Brain pericyte (primary cell): ENCODE measurements at places on chromosomes 7 and 10.

- DNase-seq, result no peak
These were observed 310.2 kb downstream of the TNS3 start for GRCh38 chr7:47271749-47272148.

- no peak for DNase-seq
These were observed 41.7 kb upstream of the RBM33 start for GRCh38 chr7:155602750-155603149.

GRCh38 chr10:59272061-59272460 is 90.3 kb downstream of the FAM13C start:
- no peak for DNase-seq

- DNase-seq, result no peak
These were observed 9.2 kb downstream of the NPFFR1 start for GRCh38 chr10:70274643-70275042.

GRCh38 chr10:119567978-119568377 is 25.5 kb upstream of the RGS10 start:
- DNase-seq, result no peak

GRCh38 chr10:100999742-101000126 is at the start of gene LZTS2:
LZTS2 (plus strand) TSS chr10:100999808; CDS start chr10:101002539, 2,731 bp downstream.
- DNase-seq, result no peak

DNA sequence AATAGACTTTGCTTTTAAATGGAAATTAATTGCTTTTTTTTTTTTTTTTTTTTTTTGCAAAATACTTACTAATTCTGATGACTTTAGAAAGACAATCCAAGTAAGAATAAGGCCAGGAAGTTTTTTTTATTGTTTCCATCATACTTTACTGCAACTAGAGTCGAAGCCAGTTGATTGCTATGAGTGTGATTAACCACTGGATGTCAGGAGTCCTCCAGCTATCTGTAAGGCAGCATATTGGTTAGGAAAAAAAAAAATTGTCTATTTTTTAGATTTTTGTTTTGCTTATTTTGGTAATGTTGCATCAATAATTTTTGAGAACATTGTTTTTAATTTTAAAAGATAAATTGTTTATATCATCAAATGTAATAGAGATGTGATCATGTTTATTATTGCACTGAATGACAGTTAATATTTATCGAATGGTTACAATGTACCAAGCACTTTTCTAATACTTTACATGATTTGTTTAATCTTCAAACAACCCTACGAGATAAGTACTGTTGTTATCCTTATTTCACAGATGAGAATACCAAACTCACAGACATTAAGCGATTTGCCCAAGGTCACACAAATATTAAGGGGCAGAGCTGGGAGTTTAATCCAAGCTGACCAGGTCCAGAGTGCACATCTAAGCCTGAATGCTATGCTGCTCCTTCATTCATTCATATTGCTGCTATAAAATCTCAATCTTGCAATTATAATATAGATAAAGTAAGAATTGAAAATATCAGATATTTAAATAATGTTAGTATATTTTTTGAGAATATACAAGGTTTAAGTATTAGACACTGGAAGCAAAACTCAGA is 19.9 kb upstream of the LMOD2 start:
- no peak for DNase-seq

GRCh38 chr7:159191236-159191635 is 46.6 kb upstream of the VIPR2 start:
- DNase-seq, result no peak

- no peak for DNase-seq
These were observed 161.8 kb upstream of the MTPN start for GRCh38 chr7:136138991-136139390.

- DNase-seq, result no peak
These were observed 52.2 kb downstream of the PWWP2B start for GRCh38 chr10:132449051-132449810.

GRCh38 chr7:157436763-157437480 is 100.1 kb downstream of the DNAJB6 start:
- DNase-seq, result no peak

- no peak for DNase-seq
These were observed 49.6 kb upstream of the PDCD4 start for GRCh38 chr10:110822035-110822711.

- no peak for DNase-seq
These were observed 113.9 kb upstream of the ANLN start for GRCh38 chr7:36275735-36276284.
